Kidney (tissue), 22 donors: ENCODE measurements at places on chromosomes 1 and 21. TPM values are rescaled to one million over a fixed set of nuclear protein-coding genes. Genes with fewer than 3 reads are reported as not detected.

The RYR2 gene
- 0.28 TPM for polyA plus RNA-seq

The RIIAD1 gene
- 4.0 TPM for polyA plus RNA-seq

The VAV3 gene
- polyA plus RNA-seq = 61.6 TPM

The KIF26B gene
- 0.52 TPM for polyA plus RNA-seq

The BARHL2 gene
- not detected for polyA plus RNA-seq

The QSOX1 gene
- polyA plus RNA-seq = 94.5 TPM

The SEMA6C gene
- 17.4 TPM for polyA plus RNA-seq

The PYHIN1 gene
- polyA plus RNA-seq = 0.30 TPM

The CLEC20A gene
- not detected for polyA plus RNA-seq

The ADCY10 gene
- polyA plus RNA-seq = 0.28 TPM

The RGS8 gene
- polyA plus RNA-seq = not detected

The ANGPTL7 gene
- 0.24 TPM for polyA plus RNA-seq

The SGIP1 gene
- polyA plus RNA-seq = 8.3 TPM

DNA sequence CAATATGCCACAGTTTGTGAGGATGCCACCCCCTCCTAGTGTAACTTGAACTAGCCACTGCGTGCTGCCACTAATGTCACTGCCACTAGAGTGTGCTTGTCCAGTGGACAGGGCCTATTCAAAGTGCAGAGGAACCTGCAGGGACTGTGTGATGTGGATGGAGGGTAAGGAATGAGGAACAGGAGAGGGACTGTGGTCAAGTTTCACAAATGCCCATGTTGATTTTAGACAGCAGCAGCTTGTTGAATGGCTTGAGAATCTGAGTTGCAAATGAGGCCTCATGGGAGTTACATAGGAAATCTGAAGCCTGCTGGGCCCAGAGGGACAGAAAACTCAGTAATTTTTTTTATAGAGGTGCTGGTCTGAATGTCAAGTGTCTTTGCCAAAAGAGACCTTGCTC is 112.3 kb downstream of the HHAT start:
- DNase-seq = no peak

GRCh38 chr1:233294913-233295236 is 650 bp downstream of the PCNX2 start:
- no peak for DNase-seq

GRCh38 chr1:165823552-165824268 is 3.7 kb upstream of the UCK2 start:
- no peak for DNase-seq

DNA sequence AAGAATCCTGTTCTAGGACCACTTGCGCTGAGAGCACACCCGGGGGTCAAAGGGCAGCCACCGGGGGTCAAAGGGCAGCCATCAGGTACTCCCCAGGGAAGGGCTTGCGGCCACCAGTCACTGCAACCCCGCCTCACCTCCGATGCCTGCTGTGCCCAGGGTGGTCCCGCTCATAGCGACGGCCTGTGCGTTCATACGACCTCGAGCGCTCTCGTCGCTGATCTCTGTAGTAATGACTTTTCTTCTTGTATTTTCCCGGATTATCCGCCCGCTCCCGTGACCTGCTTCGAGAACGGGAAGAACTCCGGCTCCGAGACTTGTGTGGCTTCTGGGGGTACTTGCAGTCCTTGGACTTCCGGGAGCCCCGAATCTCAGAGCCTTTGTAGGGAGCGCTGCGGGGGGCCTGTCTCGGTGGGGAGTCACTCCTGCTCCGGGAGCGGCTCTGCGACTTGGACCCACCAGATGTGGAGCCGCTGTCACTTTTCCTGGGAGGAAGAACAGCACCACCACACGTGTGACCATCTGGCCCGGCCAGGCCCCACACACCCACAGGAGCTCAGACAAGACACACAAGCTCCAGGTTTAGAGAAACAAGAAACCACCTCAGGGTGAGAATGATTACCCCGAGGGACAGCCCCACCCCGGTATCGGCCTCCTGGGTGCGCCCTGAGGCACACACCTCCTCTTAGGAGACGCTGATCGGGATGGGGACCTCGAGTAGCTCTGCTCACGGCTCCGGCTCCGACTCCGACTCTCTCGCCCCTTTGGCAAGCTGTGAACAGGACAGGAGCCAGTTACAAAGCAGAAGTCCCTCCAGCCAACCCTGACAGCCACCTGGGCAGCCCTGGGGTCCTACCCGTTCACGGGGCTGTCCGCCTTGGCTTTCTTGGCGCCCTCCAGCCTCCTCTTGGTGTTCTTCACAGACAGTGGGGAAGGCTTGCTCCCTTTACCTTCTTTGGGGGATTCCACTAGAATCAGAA is 11.7 kb downstream of the CCNL2 start:
- peak; percentile 70 for DNase-seq

GRCh38 chr1:229139331-229140118 is 131.4 kb upstream of the RAB4A start:
- DNase-seq = no peak

- DNase-seq = no peak
Measured at GRCh38 chr1:238985312-238985711, 401.1 kb upstream of the CHRM3 start.

GRCh38 chr1:58183286-58183685 is 363.2 kb downstream of the OMA1 start:
- DNase-seq = no peak

DNA sequence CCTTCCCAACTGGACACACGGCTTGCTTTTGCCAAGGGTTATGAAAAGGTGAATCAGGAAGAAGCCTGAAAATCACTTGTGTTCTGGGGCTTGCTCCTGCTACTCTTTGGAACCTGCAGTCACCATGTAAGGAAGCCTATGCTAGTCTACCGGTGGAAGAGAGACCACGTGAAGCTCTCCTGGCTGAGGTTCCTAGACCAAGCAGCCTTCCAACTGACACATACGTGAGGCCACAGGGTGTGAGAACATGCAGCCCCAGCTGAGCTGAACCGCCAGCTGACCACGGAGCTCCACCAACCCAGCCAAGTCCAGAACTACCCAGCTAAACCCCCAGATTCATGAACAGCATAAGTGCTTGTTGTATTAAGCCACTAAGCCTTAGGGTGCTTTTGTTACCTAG is 72.8 kb upstream of the KRTAP19-8 start:
- DNase-seq = no peak

DNA sequence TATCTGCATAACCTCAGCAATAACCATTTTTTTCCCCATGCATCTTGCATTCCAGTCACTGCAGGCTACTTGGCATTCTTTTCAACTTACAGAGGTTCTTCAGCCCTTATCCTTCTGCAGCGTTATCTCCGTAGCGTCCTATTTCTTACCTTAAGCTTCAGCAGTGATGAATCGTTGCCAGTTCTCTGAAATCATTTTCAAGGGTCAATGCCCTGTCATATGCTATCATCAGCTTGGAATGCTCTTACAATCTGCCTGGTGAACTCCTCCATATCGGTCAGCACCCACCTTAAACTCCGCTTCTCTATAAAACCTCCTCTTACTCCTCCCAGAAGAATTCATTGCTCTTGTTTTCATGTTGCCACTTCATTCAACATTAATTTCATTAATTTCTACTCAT is 105.1 kb upstream of the DPH5 start:
- DNase-seq = no peak

GRCh38 chr21:19853709-19854575 is 1144.3 kb upstream of the NCAM2 start:
- no peak for DNase-seq

DNA sequence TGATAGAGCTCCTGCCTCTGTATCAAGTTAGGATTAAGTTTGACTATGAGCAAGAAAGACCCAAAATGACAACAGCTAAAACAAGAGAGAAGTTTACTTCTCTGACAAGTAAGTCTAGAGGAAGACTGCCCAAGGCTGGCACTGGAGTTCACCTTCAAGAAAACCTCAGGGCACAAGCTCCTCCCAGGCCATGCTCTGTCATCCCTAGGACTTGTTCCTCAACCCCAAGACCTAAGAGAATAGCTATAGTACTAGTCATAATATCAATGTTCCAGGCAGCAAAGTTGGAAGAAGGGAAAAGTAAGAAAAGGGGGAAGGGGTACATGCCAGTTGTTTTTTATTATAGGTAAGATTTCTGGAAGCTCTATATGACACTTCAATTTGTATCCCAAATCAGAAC is 26.4 kb upstream of the DARS2 start:
- DNase-seq = no peak

DNA sequence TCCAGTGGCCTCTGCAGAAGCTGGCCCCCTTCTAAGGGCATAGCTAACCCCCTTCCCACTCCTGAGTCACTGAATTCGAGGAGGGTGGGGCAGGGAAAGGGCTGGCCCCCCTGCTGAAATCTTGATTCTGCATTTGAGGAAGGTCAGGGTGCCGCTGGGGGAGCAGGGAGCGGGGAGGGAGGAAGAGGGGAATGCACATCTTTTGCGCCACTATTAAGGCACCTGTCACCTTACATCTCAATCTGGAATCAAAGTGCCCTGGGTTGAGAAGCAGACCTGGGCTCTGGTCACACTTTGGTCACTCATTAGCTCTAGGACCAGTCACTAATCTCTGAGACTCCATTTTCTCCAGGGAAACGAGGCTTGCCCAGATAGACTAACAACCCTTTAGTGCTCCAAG is 62.0 kb downstream of the TOR1AIP2 start:
- no peak for DNase-seq

GRCh38 chr21:45087022-45087823 is 12.8 kb downstream of the ADARB1 start:
- DNase-seq = no peak

DNA sequence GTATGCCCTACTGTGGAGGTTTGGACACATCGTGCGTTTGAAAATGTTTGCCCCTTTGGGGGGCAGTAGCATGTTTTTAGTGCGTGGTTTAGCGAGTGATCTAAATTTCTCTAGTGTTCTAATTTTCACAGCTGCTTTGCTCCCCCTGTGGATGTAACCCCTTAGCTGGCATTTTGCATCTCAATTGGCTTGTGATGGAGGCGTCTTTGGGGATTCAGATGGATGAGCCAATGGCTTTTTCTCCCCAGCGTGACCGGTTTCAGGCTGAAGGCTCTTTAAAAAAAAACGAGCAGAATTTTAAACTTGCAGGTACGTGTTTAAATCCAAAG is 836 bp downstream of the CDC7 start:
- no peak for DNase-seq

DNA sequence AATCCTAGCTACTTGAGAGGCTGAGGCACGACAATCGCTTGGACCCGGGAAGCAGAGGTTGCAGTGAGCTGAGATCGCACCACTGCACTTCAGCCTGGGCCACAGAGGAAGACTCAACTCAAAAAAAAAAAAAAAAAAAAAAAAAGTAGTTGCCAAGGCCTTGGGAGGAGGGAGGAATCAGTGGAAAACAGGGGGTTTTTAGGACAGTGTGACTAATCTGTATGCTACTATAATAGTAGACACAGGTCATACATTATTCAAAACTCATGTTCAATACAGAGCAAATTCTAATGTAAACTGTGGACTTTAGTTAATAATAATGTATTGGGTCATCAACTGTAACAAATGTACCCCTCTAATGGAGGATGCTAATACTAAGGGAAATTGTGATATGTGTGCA is 51.7 kb upstream of the CTPS1 start:
- DNase-seq = no peak

DNA sequence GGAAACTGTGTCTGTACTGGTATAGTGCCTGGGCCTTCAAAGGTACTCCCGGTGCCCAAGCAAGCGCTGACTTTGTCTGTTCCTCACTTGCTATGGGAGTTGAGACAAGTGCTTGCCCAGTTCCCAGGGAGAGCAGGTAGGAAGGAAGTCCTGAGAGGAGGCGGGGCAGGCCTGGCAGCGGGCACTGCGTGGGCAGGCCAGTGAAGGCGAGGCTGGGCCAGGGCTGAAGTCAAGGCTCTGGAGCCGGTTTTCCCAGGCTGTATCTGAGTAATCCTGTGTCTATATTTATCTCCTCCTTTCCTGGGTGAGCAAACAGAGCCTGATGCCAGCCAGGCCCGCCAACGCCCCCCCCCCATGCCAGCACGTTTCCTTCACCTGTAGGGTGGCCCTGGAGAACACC is 15.9 kb upstream of the EDN2 start:
- DNase-seq = no peak

DNA sequence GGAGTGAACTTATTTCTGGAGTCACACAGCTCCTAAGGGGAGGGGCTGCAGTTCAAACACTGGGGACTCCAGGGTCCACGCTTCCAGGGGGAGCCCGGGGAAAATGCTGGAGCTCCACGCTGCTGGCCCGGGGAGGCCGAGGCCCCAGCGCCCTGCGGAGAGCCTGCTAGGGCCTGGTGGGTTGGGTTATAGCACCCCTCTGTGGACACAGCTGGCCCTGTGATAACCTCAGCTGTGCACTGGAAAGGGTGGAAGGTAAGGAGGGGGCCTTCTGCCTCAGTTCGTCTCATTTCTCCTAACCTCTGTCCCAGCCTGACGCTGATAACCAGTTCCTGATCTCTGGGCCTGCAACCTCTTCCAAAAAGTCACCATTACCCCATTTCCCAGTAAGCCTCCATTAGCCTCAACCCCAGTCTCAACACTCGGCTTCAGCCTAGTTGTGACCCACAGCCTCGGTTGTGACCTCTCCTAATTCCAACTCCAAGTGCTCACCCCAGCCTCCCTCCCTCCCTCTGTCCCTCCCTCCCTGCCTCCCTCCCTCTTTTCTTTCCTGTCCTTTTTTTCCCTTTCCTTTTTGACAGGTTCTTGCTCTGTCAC is 7.1 kb downstream of the NBL1 start:
- DNase-seq = peak; percentile 63

GRCh38 chr1:151002611-151003010 is 4.1 kb downstream of the MINDY1 start:
- no peak for DNase-seq

- no peak for DNase-seq
Measured at GRCh38 chr1:92087542-92087941, 7.4 kb downstream of the BTBD8 start.

- DNase-seq = no peak
Measured at GRCh38 chr1:29767769-29768425, 531.6 kb downstream of the PTPRU start.

DNA sequence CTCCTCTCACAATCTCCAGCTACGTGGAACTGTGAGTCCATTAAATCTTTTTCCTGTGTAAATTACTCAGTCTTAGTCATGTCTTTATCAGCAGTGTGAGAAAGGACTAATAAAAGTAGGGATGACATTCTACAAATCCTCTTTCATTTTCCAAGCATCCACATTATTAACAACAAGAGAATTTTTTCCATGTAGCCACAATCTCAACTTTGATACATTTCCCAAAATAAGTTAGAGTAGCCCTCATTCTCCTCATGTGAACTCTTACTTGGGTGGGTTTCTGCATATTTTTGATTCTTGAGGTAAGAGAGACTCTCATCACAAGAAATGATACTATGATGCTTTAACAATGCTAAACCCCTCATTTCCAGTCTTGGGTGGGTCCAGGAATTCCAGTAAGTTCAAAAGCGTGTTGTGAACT is 52.8 kb downstream of the TNFSF18 start:
- no peak for DNase-seq

DNA sequence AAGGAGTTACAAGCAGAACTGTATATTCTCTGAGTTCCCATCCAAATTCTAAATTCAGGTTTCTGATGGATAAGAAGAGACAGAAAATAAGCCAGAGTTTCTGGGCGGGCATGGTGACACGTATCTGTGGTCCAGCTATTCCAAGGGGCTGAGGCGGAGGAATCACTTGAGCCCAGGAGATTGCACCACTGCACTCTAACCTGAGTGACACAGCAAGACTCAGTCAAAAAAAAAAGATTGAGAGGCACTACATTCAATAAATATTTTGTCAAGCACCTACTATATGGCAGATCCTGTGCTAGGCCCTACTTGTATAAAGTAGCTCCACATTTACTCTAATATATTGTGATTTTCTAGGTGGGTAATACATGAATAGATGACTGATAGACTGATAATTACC is 6.4 kb upstream of the FRRS1 start:
- DNase-seq = no peak

GRCh38 chr1:201468844-201469644 is at the start of gene PHLDA3:
TSS of gene PHLDA3 (minus strand) at chr1:201469188. CDS start at chr1:201468786, 402 bp downstream.
- peak; percentile 94 for DNase-seq

- no peak for DNase-seq
Measured at GRCh38 chr1:67573311-67573872, 111.6 kb upstream of the GADD45A start.
